ENCODE measurements at places on chromosomes 3 and 15. TPM values are rescaled to one million over a fixed set of nuclear protein-coding genes. Genes with fewer than 3 reads are reported as not detected.

- DNase-seq, result peak; percentile 30
These were observed 759 bp upstream of the TTBK2 start for GRCh38 chr15:42921342-42921731.

The ZNF770 gene
- polyA plus RNA-seq, result 40.6 TPM

The RSL24D1 gene
- polyA plus RNA-seq, result 105 TPM

GRCh38 chr15:58444056-58444455, 12.3 kb downstream of the LIPC start:
- no peak for DNase-seq

The SLCO2A1 gene
- not detected for polyA plus RNA-seq

DNA sequence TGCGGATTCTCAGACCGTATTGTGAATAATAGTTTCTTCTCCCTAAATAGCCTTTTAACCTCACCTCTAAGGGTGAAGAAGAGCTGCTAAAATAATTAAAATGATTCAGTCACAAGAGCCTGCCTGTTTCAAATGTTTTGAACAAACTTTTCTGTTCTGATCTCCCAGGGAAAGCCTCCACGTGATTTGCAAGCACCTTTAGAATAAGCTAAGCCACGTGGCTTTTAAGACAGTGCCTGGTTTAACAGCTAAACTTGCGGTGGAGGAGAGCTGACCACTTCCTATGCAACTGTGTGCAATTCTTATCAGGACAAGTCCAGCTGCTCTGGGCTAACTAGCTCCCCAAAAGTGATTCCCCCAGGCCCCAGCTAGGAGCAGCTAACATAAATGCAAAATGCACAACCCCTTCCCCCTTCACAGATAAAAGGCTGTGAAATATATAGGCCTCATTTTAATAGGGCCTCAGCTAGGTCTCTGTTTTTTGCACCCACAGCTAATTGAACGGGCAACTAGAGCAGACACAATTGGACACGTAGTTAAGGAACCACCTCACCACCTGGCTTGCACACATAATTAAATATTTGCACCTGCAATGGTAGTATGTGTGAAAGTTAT, 401.2 kb upstream of the NR2F2 start:
- peak; percentile 72 for DNase-seq

- no peak for DNase-seq
These were observed 154.3 kb upstream of the ZBTB20 start for GRCh38 chr3:115301364-115301860.

DNA sequence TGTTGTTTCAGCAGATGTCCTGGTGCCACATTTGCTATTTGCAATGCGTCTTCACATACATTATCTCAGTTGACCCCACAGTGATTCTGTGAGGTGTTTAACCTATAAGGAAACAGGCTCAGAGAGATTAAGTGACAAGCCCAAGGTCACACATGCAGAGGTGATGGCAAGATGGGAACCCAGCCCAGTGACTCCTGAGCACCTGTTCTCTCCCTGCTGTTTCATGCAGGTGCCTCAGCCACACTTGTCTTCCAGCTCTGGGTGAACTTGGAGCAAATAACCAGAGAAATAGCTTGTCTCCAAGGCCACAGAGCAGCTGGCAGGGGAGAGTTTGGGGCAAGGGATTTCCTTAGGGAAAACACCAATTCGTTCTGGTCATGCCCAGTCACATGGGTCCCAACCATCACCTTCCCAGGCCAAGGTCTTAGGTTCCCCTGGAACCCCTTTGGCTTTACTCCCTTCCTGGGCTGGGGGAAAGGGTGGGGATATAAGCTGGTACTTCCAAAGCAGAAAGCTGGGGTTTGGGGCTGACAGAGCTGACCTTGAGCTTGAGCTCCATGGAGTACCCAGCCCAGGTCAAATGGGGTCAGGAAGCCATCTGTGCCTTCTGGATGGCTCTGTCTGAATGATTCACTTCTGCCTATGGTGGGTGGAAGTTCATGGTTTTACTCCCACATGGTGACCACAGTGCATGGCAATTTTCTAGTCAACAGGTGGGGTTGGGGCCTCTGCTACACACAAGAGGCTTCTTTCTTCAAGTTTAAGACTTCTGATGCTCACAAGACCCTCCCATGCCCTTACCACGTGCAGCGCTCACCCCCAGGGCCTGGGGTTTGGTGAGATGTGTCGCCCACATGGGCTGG, 22.4 kb downstream of the LIPC start:
- DNase-seq, result no peak

The SOX14 gene
- polyA plus RNA-seq, result not detected

GRCh38 chr3:28244491-28244890, 3.1 kb downstream of the CMC1 start:
- DNase-seq, result no peak

- no peak for DNase-seq
These were observed 140.0 kb upstream of the MB21D2 start for GRCh38 chr3:193057616-193058015.

GRCh38 chr3:186946756-186947375, 16.5 kb downstream of the ST6GAL1 start:
- DNase-seq, result no peak

- DNase-seq, result no peak
These were observed 27.9 kb downstream of the CD276 start for GRCh38 chr15:73712107-73712506.

The SHC4 gene
- not detected for polyA plus RNA-seq

The SCAANT1 gene
- polyA plus RNA-seq, result not detected

GRCh38 chr15:37764733-37765191, 169.7 kb upstream of the TMCO5A start:
- peak; percentile 17 for DNase-seq

DNA sequence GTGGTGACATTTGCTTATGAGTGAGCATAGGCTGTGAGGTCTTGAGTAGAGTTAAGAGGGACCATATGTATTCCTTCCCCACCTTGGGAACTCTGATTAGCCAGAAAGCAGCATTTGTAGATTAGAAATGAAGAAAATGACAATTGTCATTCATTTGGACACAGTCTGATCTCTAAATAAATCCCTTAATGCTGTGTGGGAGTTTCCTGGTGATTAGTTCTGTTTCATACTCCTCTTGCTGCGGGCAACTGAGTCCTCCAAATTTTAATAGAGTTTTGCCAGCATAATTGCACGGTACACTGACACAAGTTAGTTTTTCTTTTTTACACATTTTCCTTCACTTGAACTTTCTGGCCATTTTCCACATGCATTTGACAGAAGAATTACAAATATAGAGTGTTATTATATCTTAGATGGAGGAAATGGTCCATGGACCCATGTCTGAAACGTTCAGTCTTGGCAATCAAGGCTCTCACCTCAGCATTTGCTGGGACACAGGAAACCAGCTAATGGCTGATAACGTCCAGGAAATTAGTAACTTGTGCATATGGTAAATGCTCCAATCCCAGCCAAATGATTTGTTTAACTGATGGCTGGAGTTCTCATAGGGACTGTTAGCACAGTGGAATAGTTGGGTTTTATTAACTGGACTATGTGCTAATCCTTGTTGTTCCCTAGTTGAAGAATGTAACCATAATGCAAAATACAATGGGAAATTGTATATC, 321.2 kb downstream of the RBMS3 start:
- DNase-seq, result no peak

DNA sequence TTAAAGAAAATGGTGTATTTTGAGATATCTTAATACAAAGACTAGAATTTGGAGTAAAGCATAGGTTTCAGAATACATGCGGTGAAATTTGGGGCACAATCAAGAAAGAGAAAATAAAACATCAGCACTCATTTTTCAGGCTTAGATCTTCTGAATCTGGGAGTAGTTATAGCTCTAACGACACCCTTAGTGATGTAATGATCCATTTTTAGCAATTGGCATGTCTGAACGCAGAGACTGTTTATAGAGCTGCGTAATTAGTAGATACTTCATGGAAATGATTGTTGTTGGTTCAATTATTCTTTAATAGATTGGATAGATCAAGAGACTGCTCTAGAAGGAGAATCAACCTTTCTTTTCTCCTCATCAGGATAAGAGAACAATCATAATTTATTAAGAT, 47.5 kb upstream of the SNRK start:
- no peak for DNase-seq

DNA sequence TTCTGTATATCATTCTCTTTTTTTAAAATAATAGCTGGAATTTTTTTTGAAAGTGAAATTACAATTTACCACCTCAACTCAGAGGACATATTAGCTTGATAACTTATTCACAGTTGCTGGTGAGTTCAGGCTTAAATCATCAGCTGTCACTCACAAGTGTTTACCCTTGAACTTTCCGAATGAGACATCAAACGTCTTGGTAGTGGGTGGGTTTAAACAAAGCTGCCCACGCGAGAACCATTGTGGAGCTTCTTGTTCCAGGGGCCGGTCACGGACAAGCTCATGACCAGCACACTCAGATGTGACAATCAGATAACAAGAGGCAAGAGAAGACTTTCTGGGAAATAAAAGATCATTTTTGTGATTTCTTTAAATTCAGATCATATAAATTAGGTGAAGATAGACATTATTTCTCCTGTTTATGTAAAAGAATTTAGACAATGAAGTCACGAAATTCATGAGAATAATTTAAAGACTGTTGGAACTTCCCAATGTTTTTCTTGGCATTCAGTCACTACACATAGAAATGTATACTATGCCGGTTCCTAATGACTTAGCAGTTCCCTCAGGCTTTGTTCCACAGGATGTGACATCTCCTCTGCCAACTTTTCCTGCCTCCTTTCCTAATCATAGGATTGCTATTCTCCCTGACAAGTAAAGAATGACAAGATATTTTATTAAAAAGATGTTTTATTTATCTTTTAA, 29.3 kb downstream of the BTD start:
- DNase-seq, result no peak

Data from immature natural killer cell (primary cell).